ENCODE measurements at places on chromosomes 7 and 10.
A peak's percentile ranks its signal among the peaks of the same experiment; 100 is the strongest.

DNA sequence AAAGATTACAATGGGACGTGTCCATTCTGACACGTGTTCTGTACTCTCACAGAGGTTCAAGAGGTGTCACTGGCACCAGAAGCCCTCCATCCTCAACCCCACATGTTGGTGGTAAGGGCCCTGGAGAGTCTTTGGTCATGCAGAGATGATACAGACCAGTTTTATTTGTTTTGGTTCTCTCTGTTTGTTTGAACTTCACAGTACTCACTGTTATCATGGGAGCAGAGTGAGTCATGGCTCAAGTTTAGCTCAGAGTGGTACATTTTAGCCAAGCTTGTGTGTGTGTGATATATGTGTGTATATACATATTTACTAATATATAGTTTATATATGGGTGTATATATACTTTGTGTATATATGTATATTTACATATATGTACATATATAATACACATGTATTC lies 935.6 kb downstream of the GRID1 start:
- DNase-seq: no peak
- no peaks in the 10 kb centered on the region for H3K4me1 ChIP-seq
- H3K27me3 ChIP-seq: no peaks in the 10 kb centered on the region
- H3K4me3 ChIP-seq: no peak overlapping the region
- H3K36me3 ChIP-seq: no peaks in the 10 kb centered on the region

DNA sequence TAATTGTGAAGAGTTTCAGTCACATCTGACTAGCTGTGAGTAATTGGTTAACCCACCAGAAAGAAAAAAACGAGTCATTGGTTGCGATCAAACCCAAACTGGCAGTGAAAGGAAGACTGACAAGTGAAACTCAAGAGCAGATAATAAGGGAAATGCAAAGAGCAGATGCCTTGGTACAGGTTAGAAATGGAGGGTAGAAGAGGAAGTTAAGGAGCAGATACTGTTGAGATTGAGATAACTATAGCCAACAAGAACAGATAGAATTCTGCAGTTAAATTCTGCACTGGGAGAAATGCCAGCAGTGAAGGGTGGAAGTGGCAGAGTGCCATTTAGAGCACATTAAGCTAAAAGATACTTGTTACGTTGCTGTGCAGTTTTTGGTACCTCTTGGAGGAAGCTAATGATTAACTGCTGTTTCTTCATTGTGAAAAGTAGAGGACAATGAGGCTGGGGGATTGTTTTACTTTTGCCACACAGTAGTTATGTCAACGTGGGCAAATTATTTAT lies 65.8 kb downstream of the CDK13 start:
- DNase-seq: no peak
- H3K36me3 ChIP-seq: peaks cover 19% of the 10 kb centered on the region
- no peak overlapping the region for H3K27ac ChIP-seq
- H3K4me1 ChIP-seq: no peaks in the 10 kb centered on the region
- H3K27me3 ChIP-seq: no peaks in the 10 kb centered on the region
- H3K4me3 ChIP-seq: no peak overlapping the region

DNA sequence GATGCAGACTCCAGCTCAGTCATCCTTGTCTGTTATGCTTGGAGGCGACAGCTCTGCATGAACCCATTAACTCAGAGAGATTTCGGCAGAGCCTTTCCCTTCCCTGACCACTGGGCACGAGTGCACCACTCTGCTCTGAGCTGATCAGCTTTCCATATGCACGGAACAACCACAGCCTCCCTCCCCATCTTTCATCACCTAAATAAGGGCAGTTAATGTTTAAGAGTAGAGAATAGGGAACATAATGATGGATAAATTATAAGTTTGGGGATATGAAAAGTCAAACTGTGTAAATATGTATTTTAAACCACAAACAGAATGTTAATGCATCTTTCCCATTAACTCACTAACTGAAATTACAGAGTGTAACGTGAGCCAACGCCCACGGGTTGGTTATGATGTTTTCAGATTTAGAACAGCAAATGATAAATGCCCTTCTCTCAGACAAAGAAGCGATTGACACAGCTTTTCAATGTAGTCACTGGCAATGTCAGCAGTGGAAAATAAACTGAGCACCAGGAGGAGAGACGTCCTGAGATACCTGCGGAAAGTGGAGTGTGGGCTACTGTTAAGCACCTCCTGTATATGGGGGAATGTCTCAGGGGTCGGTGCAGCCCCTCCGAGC lies 658.2 kb downstream of the LRMDA start:
- no peak overlapping the region for H3K4me3 ChIP-seq
- H3K27me3 ChIP-seq: no peaks in the 10 kb centered on the region
- H3K36me3 ChIP-seq: no peaks in the 10 kb centered on the region
- H3K27ac ChIP-seq: no peak overlapping the region

DNA sequence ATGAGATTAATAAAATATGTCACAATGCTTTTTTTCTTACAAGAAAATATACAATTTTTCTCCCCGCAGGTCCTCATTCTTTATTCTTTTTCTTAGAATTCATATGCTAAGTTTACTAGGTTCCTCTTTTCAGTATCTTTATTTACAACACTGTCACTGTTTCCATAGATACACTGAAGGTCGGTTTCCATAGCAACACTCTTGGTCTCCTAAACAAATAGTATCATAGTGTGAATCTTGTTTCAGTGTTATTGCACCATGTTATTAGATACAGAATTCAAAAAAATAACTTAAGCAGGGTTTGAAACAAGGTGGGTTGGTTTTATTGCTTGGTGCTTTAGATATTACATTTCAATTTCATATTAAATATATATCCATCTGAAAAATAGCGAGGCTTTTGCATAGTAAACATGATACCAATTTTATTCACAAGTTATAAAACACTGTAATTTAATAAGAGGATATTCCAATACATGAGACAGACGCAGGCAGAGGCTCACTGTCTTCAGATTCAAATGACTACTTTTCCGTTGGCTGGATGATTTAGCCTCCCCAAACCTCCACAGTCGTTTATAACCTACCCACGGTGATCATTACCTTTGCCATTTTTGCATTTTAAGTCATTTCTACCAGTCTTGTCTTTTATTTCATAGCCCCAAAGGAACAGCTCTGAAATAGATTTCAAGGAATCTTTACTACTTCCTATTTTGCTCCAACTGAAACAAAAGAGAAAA lies 88.9 kb upstream of the KLF6 start:
- H3K4me3 ChIP-seq: no peak overlapping the region
- H3K27me3 ChIP-seq: no peaks in the 10 kb centered on the region
- no peaks in the 10 kb centered on the region for H3K36me3 ChIP-seq
- peak overlapping the region; percentile 1 for H3K27ac ChIP-seq
- H3K4me1 ChIP-seq: peaks cover 4% of the 10 kb centered on the region
- DNase-seq: peak; percentile 39

GRCh38 chr10:99779335-99779734 lies 3.1 kb upstream of the ABCC2 start:
- no peak overlapping the region for H3K27ac ChIP-seq
- H3K4me3 ChIP-seq: no peak overlapping the region
- H3K36me3 ChIP-seq: no peaks in the 10 kb centered on the region
- DNase-seq: no peak

- H3K27ac ChIP-seq: no peak overlapping the region
- peaks cover 51% of the 10 kb centered on the region for H3K4me1 ChIP-seq
- no peak for DNase-seq
- H3K27me3 ChIP-seq: no peaks in the 10 kb centered on the region
- H3K36me3 ChIP-seq: peaks cover 16% of the 10 kb centered on the region
These were observed 141.1 kb downstream of the ELFN1 start for GRCh38 chr7:1810961-1811849.

GRCh38 chr7:157806711-157807110 lies 469.9 kb downstream of the DNAJB6 start:
- H3K27ac ChIP-seq: no peak overlapping the region
- H3K4me1 ChIP-seq: peaks cover 13% of the 10 kb centered on the region
- H3K4me3 ChIP-seq: no peak overlapping the region
- peaks cover 28% of the 10 kb centered on the region for H3K27me3 ChIP-seq
- H3K36me3 ChIP-seq: no peaks in the 10 kb centered on the region

- no peaks in the 10 kb centered on the region for H3K4me1 ChIP-seq
- peaks cover 9% of the 10 kb centered on the region for H3K27me3 ChIP-seq
- no peaks in the 10 kb centered on the region for H3K36me3 ChIP-seq
- no peak for DNase-seq
- H3K4me3 ChIP-seq: no peak overlapping the region
These were observed 169.8 kb upstream of the GRB10 start for GRCh38 chr7:50952544-50952943.

- H3K4me3 ChIP-seq: no peak overlapping the region
- no peaks in the 10 kb centered on the region for H3K27me3 ChIP-seq
- H3K4me1 ChIP-seq: no peaks in the 10 kb centered on the region
These were observed 23.0 kb downstream of the PCGF6 start for GRCh38 chr10:103327906-103328305.

DNA sequence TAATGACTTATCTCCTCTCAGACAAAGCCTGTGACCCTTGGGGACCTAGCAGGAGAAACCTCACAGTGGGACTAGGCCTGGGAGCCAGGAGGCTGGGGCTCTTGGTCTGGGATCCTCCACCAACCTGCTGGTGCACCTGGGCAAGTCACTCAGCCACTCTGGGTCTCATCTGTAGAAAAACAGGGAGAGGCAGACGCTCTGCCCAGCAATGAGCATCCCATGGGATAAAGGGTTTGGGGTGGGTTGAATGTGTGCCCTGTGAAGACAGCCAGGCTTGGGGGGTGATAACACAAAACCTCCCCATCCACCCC lies 81.6 kb downstream of the ZMIZ1 start:
- no peaks in the 10 kb centered on the region for H3K27me3 ChIP-seq
- peaks cover 15% of the 10 kb centered on the region for H3K36me3 ChIP-seq
- no peak overlapping the region for H3K4me3 ChIP-seq
- DNase-seq: no peak
- peaks cover 88% of the 10 kb centered on the region for H3K4me1 ChIP-seq
- H3K27ac ChIP-seq: peak overlapping the region; percentile 85

- no peaks in the 10 kb centered on the region for H3K27me3 ChIP-seq
- H3K27ac ChIP-seq: no peak overlapping the region
- H3K4me1 ChIP-seq: no peaks in the 10 kb centered on the region
- H3K4me3 ChIP-seq: no peak overlapping the region
- no peak for DNase-seq
- no peaks in the 10 kb centered on the region for H3K36me3 ChIP-seq
These were observed 7.8 kb downstream of the ELMO1 start for GRCh38 chr7:37440738-37441385.

- peak overlapping the region; percentile 59 for H3K27ac ChIP-seq
- peak; percentile 30 for DNase-seq
These were observed 2.7 kb downstream of the NOS3 start for GRCh38 chr7:150993511-150993910.

- DNase-seq: no peak
- peaks cover 8% of the 10 kb centered on the region for H3K4me1 ChIP-seq
- no peak overlapping the region for H3K27ac ChIP-seq
These were observed 29.7 kb downstream of the ANXA8 start for GRCh38 chr10:47454008-47454779.

- H3K27me3 ChIP-seq: no peaks in the 10 kb centered on the region
- no peak for DNase-seq
- H3K36me3 ChIP-seq: no peaks in the 10 kb centered on the region
- H3K4me1 ChIP-seq: no peaks in the 10 kb centered on the region
- H3K4me3 ChIP-seq: no peak overlapping the region
These were observed 284.6 kb downstream of the RPS24 start for GRCh38 chr10:78318305-78318704.

DNA sequence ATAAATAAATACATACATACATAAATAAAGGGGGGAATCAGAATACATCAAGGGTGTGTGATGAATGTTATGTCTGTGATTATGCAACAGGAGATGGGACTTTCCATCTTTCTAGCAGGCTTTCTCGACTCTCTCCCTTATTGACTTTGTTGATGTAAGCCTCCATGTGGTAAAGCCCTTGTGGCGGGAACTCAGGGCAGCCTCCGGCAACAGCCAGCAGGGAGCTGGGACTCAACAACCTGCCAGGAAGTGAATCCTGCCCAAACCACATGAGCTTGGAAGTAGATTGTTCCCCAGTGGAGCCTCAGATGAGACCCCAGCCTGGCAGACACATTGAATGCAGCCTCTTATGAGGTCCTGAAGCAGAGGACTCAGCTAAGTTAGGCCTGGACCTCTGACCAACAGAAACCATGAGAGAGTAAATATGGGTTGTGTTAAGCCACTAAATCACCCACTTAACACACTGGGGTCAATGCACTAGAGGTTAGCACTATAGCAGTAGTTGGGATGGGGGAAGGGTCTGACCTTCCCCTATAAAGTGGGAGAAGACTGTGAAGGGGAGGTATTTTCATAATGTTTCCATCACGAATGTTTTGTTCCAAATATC lies 104.0 kb downstream of the JCAD start:
- no peak for DNase-seq
- peaks cover 8% of the 10 kb centered on the region for H3K27me3 ChIP-seq
- H3K36me3 ChIP-seq: no peaks in the 10 kb centered on the region
- H3K27ac ChIP-seq: no peak overlapping the region

DNA sequence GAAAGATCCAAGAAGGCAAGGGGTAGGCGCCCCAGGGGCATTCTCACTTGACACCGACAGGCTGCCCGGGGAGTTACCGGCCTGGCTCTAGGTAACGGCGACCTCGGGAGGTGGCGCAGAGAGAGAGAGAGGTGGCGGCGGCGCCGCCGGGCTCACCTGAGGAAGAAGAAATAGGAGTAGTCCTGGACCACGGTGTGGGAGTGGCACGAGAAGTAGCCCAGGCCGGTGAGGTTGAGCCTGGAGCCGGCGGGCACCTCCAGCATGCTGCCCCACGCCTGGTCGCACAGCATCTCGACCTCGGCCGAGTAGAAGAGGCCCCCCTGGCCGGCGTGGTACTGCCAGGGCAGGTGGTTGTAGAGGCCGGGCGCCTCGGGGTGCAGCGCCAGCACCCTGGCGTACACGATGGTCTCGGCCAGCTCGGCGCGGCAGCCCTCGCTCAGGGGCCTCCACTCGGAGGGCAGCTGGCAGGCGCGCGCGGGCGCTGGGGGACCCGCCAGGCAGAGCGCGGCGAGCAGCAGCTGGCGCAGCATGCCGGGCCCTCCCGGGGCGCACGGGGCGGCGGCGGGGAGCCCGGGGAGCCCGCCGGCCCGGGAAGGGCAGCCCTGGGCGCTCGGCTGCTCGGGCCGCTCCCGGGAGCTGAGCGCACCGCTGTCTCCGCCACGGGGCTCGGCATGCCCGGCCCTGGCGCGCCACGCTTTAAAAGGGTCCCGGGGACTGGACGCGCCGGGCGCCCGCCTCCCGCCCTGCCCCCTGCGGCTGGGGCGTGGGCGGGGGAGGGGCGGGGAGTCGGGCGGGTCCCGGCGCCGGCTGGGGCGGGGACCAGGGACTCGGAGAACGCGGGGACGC lies at the start of gene CCDC3:
TSS of gene CCDC3 (minus strand) at position 673 of the 846 bp plus-strand sequence. CDS start at position 530, 143 bp downstream.
- no peaks in the 10 kb centered on the region for H3K36me3 ChIP-seq
- peak; percentile 51 for DNase-seq
- peaks cover 10% of the 10 kb centered on the region for H3K4me1 ChIP-seq
- peaks cover 18% of the 10 kb centered on the region for H3K27me3 ChIP-seq
- H3K27ac ChIP-seq: no peak within 1 kb of the TSS
